ENCODE measurements at places on chromosomes 12 and 14.
A peak's percentile ranks its signal among the peaks of the same experiment; 100 is the strongest.

DNA sequence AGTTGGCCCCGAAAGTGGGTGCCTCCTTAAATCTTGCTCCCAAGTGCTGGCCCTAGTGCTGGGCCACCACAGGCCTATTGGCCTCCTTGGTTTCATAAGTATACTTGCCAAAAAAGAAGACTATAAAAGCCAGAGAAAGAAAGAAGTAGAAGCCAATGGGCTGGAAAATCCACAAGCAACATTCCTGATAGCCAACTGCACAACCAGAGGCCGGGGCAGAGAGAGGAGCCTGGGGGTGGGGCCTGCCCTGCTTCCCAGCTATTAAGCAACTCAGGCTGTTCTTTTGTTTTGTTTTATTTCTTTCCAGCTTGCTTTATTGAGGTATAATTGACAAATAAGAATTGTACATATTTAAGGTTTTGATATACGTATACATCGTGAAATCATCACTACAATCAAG lies 177.2 kb upstream of the NTF3 start:
- DNase-seq, result no peak

DNA sequence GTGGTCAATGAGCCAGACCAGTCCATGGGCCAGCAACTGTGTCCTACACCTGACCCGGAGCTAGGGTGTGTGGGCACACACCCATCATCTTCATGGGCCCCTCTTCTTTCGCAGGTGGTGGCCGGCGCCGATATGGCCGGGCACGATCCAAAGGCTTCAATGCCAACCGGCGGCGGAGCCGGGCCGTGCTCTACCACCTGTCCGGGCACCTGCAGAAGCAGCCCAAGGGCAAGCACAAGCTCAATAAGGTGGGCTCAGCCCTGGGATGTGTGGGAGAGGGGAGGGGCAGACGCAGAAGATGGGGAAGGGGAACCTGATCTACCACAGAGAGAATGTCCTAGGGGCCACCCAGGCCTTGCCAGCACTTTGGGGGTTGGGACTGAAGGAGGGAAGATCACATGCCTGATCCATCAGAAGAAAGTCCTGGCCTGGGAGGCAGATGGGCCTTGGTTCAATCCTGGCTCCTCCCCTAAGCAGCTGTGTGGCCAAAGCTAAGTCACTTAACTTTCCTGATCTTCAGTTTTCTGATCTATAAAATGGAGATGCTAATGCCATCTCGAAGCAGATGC lies 3.8 kb downstream of the KCNH3 start:
- no peak for DNase-seq

DNA sequence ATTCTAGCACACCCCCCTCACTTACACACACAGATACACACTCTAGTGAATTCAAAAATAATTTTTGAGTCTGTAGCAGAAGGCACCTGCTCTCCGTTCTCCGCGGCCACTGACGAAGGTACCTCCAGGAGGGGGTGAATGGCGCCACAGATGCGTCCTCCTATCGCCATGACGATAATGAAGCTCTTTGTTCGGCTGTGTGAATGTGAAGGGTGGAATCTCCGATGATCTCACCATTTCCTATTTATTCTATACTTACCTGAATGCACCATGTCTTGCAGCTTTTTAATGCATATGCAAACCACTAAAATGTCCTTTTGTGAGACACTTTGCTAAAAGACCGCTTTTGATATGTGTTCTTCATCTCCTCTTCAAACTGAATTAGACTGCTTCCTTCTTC lies 162.7 kb downstream of the EGLN3 start:
- DNase-seq, result no peak

- DNase-seq, result peak; percentile 74
Observed at GRCh38 chr12:71685914-71686657, at the start of gene TMEM19. Gene TMEM19, plus strand, starts transcription at chr12:71686082. Its CDS starts 599 bp downstream, at chr12:71686681.

GRCh38 chr14:61543946-61544345 lies 151.4 kb upstream of the HIF1A start:
- no peak for DNase-seq

DNA sequence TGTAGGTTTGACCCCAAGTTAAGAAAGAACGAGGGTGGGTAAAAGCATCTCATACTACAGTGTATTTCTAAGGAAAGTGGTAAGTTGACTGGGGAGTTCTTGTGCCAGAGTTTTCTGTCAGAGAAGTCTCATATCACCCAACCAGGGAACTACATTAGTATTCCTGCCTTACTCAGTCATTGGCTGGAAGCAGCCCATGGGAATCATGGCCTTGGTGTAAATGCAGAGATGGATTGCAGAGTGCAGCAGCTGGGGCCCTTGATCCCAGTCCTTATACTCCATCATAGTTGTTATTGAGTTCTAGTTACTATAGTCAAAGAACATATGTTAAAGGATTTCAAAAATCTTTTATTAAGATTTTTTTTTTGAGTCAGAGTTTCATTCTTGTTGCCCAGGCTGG lies 105.8 kb downstream of the MNAT1 start:
- DNase-seq, result no peak

GRCh38 chr14:102591372-102591943 lies 991 bp upstream of the RCOR1 start:
- peak; percentile 16 for DNase-seq

DNA sequence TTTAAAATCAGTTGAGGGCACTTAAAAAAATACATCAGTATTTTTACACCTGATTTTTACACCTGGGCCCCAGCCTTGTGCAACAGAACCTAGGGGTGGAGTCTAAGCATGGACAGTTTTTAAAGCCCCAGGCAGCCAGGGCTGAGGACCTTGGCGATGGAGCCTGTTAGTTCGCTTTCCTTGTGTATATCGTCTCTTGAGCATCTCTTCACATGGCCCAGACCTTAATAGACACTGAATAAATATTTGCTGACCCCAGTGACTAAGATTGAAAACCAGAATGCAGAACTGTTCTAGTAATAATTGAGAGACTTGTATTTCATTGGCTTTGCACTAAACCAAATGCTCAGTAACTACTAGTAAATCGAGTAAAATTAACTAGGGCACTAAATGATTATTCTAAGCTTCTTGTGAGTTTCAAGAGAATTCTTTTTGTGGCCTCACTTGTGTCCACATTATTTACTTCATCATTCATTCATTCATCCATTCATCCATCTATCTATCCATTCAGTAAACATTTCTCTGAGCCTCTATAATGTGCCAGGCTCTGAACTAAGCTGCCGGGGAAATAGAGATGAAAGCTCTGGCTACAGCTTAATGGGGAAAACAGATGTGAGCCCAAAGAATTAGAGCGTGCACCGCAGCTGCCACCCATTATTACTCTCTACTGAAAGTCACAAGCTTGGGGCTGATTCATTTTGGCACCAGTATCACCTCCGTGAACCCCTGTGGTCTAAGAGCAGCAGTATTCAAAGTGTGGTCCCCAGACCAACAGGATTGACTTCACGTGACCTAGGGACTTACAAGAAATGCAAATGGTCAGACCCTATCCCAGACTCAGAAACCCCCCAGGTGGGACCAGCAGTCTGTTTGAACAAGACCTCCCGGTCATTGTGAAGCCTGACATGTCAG lies 30.7 kb upstream of the BCL7A start:
- no peak for DNase-seq

DNA sequence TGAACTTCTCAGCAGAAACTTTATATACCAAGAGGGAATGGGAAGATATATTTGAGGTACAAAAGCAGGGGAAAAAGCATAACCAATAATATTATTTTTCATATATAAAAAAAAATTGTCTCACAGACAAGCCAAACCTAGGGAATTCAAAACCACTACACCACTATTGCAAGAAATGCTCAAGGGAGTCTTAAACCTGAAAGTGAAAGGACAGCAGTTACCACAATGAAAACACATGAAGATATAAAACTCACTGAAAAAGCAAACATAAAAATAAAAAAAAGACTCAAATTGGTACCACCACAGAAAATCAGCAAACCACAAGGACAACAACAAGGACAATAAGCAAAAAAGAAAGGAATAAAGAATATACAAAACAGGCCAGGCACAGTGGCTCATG lies 131.9 kb downstream of the CEP128 start:
- DNase-seq, result no peak

DNA sequence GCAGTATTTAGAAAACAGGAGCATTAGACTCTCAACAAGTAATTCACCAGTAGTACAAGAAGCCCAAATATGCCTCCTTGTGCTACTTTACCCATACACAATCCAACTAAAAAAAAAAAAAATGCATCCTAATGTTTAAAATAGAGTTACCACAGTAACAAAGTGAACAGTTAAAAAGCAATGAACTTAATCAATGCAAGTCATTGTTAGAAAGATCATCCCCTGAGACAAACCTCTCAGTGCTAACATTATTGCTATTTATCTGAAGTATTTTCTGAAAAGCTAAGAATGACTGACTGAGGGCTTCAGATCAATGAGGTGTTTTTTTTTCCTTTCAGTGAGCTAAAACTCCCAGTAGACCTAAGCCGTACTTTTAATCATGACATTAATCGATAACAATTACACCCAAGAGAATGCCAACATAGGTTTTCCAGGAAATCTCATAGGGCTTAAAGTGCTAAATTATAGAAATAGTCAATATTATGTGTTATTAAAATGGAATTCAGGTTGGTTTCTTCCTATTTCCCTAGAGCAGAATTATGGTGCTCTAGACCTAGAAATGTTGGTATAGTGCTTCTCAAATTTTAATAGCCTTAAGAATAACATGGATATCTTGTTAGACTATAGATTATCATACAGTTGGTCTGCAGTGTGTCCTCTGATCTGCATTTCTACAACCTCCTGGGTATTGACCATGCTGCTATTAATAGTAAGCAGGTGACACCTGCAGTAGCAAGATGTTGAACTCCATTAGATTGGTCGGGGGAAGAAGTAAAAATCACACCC lies 123.0 kb downstream of the PRKD1 start:
- DNase-seq, result no peak

DNA sequence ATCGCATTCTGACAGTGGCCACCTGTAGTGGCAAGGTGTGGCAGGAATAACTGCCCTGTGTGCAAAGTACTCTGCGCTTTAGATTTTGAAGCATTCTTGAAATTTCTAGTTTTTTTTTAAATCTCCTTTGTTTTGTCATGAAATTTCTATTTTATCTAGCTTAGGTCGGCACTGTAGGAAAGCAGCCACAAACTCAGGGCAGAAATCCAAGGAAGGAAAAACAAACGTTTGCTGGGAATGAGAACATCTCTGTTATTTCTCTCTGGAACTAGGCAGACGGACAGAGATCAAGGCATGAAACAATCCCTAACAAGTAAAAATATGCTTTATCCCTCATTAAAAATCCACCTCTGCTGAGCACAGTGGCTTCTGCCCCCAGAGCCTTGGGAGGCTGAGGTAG lies 1.3 kb upstream of the NR2C1 start:
- DNase-seq, result no peak

- no peak for DNase-seq
Observed at GRCh38 chr12:49105504-49106084, 5.1 kb downstream of the LMBR1L start.

DNA sequence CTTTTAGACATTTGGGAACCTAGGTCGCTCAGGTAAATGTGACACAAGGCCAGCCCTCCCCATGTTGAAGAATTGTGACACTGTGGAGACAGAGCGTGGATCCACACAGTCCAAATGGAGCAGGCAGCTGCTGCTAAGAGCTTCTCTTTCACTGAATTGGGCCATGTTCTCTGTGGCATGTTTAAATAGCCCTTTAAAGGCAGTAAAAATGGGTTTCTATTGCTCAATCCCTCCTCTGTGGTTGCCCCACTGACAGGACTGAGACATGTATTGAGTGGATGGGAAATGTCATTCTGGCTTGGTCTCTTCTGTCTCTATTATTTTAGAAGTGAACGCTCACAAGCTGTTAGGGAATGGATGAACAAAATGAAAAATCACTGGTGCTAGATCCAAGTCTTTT lies 84.0 kb upstream of the PRICKLE1 start:
- DNase-seq, result no peak

DNA sequence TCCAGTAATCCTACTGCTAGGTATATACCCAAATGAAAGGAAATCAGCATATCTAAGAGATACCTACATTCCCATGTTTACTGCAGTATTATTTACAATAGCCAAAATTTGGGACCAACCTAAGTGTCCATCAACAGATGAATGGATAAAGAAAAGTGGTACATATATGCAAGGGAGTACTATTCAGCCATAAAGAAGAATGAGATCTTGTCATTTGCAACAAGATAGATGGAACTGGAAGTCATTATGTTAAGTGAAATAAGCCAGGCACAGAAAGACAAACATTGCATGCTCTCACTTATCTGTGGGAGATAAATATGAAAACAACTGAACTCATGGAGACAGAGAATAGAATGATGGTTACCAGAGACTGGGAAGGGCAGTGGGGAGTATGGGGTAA lies 109.5 kb downstream of the INSM2 start:
- DNase-seq, result no peak

DNA sequence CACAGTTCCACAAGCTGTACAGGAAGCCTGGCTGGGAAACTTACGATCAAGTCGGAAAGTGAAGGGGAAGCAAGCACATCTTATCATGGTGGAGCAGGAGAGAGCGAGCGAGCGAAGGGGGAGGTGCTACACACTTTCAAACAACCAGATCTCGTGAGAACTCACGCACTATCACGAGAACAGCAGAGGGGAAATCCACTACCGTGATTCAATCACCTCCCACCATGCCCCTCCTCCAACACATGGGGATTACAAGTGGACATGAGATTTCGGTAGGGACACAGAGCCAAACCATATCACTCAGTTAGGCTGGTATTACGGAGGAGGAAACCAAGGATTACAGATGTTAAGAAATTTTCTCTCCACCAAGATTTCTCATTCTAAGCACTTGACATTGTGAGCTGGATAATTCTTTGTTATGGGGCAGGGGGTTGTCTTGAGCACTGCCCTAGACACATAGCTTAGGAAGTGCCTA lies 262.0 kb upstream of the G2E3 start:
- DNase-seq, result no peak

DNA sequence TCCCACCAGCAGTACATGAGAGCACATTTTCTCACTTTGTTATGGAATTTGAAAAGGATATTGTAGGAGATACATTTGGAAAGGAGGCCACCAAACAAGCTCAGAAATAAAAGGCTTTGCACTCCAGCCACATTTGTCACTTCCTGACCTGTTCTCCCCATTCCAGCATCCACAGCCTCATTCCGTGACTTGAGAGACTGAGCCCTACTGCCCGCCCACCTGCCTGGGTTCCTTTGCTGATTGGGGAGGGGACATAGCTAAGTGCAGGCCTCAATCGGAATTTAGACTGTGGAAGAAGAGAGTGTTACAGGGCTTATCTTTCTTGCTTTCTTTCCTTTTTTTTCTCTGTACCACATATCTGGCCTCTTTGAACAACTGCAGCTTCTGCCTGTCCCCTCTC lies 735.4 kb upstream of the TMEM132C start:
- no peak for DNase-seq

DNA sequence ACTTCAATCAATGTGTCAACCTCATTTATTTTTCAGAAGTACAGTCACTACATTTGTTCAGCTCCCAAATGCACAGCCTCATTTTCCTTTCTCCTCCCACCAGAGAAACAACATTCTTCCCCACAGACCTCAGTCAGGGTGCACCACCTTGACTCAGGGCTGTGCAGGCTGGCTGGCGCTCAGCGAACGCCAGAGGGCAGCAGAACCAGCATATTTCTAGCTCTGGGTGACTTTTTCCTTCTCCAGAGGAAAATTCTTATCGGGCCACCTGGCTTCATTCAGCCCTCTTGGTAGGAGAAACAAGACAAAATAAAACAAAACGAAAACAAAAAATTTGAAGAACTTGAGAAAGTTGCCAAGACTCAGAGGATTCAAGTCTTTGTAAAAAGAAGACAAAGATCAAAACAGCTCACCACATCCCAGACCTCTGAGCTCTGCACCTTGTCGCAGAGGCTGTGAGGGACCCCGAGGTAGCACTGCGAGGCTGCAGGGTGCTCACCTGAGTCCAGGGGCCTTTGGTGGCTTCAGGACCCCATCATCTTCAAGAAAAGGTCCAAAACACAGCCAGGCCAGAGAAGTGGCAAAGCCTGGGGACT lies 33.7 kb downstream of the PAH start:
- DNase-seq, result peak; percentile 14
